ENCODE measurements at places on chromosomes 7 and 10.

GRCh38 chr10:119087271-119087882, 6.8 kb upstream of the EIF3A start:
- DNase-seq: no peak

GRCh38 chr10:123287594-123288247, 133.5 kb downstream of the BUB3 start:
- no peak for DNase-seq

DNA sequence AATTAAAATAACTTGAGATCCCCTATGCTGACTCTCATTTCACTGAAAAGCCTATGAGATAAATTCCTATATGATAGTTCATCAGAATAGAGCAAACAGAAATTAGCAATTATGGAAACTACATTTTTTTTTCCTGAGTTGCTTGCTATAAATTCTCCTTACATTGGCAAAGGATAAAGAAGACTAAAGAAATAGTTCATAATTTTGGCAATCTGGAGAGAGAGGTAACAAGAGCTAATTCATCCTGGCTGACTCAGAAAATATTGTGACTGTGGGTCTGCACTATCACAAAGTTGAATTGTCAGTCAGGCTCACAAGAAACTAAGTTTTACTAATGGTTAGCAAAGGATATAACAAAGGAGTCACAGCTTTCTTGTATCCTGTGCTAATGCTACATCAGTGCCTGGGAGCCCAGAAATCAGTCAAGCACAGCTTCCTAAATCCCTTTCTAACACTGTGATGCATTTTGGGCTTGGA, 483.0 kb downstream of the MAGI2 start:
- no peak for DNase-seq

- no peak for DNase-seq
Observed at GRCh38 chr10:111430070-111430469, 353.2 kb downstream of the ADRA2A start.

DNA sequence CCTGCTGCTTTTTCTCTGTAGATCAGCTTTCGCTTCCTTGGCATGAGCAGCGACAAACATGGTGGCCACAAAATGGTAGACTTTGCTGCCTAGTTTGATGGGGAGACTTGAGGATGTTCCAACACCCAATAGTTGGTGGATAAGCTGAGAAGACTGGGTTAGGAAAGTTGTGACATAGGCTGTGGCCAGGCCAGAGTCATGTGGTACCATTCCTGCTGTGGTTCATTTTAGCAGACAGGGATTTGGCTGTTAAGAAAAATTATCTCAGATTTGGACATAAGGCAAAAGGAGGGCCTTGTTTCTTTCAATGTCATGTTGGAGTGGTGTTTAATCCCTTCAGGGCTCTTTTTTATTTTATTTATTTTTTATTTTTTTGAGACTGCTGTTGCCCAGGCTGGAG, 26.6 kb upstream of the FAM180A start:
- DNase-seq: no peak

- no peak for DNase-seq
Observed at GRCh38 chr7:50197549-50197948, 104.5 kb upstream of the ZPBP start.

- no peak for DNase-seq
Observed at GRCh38 chr7:101767544-101767943, 49.9 kb upstream of the CUX1 start.

DNA sequence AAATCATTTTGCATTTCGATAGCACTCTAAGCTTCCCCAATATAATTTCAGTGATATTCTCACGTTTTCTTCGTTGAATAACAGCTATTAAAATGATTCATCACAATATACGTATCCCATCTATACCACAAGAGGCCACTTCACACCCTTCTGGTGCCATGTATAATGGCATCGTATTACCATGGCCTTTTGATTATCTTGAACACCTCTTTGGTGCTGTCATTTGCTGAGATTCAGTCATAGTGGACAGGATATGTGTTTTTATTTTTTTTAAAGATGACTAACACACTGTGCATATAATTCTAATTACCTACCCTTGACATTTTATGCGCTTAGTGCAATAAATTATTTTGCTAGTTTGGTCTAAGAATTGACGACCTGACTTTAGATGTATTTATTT, 6.7 kb upstream of the INSYN2A start:
- no peak for DNase-seq

DNA sequence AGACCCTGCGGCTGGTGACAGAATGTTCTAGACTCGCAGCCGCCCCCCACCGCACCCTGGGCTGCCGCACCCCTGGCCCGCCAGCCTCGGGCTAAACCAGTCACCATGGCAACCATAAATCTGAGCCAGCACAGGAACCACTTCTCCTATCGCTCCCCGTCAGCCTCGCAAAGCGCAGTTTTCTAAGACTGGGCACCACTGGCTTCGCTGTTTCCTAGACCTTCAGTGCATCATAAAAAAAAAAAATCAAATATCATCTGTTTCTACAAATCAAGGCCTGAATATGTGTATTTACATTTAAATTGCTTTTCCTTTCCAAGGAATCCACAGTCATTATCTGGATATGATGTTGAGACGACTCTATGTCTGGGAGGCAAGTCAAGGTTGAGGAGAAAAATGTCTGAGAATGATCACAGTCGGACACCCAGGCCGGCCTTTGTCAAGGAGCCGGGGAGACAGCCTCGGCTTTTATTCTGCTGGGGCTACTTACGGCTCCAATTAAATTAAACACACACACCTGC, 99.9 kb downstream of the PTPRN2 start:
- DNase-seq: no peak

GRCh38 chr10:72665925-72666324, 26.0 kb upstream of the MCU start:
- DNase-seq: no peak

GRCh38 chr7:106777674-106778299, 87.3 kb upstream of the PIK3CG start:
- DNase-seq: no peak

DNA sequence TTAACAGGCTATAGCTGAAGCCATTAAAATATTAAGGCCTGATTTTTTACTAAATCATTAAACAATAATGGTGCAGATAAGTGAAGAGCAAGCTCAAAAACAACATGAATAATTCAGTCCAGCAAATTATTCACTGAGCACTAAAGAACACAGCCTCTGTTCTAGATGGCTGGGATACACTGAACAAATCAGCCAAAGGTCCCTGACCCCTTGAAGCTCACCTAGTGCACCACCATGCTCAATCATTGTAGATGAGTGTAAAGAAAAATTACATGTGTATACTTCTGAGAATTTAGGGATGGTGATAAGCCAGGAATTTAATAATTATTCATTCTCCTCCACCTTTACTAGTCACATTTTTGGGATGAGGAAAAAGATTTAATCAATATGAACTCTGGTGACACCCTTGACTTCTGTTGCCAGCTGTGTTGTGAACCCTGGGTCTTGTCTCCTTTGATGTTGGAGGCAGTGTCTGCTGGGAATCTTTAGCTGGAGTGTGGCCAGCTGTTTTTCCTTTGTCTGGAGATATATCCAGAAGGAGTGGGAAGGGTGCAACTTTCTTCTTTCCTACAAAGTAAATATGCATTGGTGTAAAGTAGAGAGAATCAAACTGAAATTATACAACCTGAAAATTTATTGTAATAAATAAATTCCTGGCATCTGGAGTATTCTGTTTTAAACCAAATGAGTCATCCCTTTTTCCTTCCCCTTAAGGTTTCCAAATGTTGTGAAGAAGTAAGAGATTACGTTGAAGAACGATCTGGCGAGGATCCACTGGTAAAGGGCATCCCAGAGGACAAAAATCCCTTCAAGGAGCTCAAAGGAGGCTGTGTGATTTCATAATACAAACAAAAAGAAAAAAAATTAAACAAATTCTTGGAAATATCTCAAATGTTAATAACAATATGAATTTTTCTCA, 4.0 kb downstream of the GNGT1 start:
- DNase-seq: no peak

DNA sequence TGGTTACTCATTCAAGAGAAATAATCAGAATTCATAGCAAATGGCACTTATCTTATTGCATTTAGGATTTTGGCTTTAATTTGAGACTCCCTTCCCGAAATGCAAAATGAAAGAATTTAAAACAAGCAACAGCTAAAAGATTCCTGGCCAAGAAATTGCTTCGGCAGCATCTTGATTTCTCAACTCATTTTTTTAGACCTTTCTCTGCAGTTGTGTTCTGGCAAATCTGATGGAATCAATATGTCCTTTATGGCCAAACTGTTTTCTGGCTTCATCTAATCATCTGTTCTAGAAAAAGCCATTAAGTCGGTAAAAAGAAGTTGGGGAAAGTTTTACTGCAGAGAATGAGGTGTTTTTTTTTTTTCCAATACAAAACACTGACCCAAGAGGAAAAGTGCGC, 172.1 kb downstream of the SLC16A9 start:
- no peak for DNase-seq

- DNase-seq: no peak
Observed at GRCh38 chr10:22341190-22341925, 3.9 kb upstream of the SPAG6 start.

- DNase-seq: no peak
Observed at GRCh38 chr7:2296832-2297231, 17.4 kb downstream of the SNX8 start.

- DNase-seq: no peak
Observed at GRCh38 chr10:121468726-121469125, 129.5 kb downstream of the FGFR2 start.

DNA sequence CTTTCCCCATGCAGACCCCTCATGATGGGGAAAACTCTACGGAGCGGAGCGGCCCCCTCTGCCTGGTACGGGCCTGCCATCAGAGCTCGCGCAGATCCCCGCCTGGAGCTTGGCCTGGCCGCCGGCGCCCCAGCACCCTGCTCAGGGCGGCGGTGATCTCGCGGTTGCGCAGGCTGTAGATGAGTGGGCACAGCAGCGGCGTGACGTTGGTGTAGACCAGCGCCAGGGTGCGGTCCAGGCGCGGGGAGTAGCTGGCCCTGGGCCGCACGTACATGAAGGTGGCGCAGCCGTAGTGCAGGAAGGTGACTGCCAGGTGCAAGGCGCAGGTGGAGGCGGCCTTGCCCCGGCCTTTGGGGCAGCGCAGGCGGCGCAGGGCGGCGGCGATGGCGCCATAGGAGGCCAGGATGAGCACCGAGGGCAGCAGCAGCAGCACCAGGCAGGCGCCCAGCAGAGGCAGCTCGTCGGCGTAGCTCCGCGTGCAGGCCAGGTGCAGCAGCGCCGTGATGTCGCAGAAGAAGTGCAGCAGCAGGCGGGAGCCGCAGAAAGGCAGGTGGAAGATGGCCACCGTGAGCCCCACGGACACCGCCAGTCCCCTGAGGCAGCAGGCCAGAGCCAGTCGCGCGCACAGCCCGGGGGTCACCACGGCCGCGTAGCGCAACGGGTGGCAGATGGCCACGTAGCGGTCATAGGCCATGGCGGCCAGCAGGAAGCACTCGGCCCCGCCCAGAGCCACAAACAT, 33.4 kb downstream of the TAS2R41 start:
- no peak for DNase-seq

Measured in NCI-H1417 (cell line).